ENCODE measurements at places on chromosomes 1 and 21. TPM values are rescaled to one million over a fixed set of nuclear protein-coding genes. Genes with fewer than 3 reads are reported as not detected.

The BSND gene
- not detected for total RNA-seq

The PCSK9 gene
- not detected for total RNA-seq

The GBP6 gene
- total RNA-seq: not detected

The RXRG gene
- total RNA-seq: 0.52 TPM

The AMY2B gene
- total RNA-seq: 15.1 TPM

The MYBPH gene
- total RNA-seq: not detected

The S100A1 gene
- 1.8 TPM for total RNA-seq

The LAPTM5 gene
- 120 TPM for total RNA-seq

The DISC1 gene
- total RNA-seq: 7.9 TPM

The TTC34 gene
- 0.46 TPM for total RNA-seq

The RABGAP1L gene
- total RNA-seq: 41.4 TPM

The F5 gene
- total RNA-seq: 1.00 TPM

The TMEM51 gene
- total RNA-seq: 6.4 TPM

The FAAH gene
- total RNA-seq: 2.2 TPM

The ERG gene
- total RNA-seq: 28.6 TPM

The FHAD1 gene
- 0.43 TPM for total RNA-seq

The TBX19 gene
- 1.2 TPM for total RNA-seq

The ASTN1 gene
- total RNA-seq: 0.19 TPM

The ENSA gene
- 149 TPM for total RNA-seq

The BRDT gene
- not detected for total RNA-seq

The CELA3A gene
- total RNA-seq: 7.6 TPM

The CSF1 gene
- total RNA-seq: 64.1 TPM

The FAM3B gene
- total RNA-seq: 1.1 TPM

The OR10J1 gene
- total RNA-seq: not detected

The SPATA1 gene
- total RNA-seq: 2.6 TPM

The VWA5B1 gene
- not detected for total RNA-seq

The TINAGL1 gene
- 123 TPM for total RNA-seq

The ARHGEF16 gene
- total RNA-seq: 0.29 TPM

The SLAMF6 gene
- 1.2 TPM for total RNA-seq

The CELA3B gene
- total RNA-seq: 2.5 TPM

The NTNG1 gene
- 4.9 TPM for total RNA-seq

The AKIRIN1 gene
- 66.8 TPM for total RNA-seq

All from posterior vena cava (tissue), 2 donors.